ENCODE measurements at places on chromosomes 7 and 10.
A peak's percentile ranks its signal among the peaks of the same experiment; 100 is the strongest.

DNA sequence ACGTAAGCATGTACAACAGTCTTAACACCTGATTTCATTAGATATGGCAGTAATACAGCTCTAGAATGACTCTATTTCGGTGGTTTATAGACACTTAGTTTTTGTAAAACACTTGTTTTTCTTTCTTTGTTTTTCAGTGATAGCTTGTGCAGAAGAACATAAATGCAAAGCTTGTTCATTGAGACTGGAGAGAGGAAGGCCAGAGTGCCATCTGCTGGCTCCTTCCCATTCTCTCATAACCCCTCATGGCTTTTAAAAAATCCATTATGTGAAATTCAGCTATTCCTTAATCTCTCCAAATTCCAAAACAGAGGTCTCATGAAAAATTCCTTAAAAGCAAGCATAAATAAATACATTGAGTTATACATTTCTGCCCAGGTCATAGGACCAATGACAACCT, 76.3 kb downstream of the CACNB2 start:
- DNase-seq: no peak

GRCh38 chr7:135911099-135911498, 66.1 kb downstream of the MTPN start:
- no peak for DNase-seq

DNA sequence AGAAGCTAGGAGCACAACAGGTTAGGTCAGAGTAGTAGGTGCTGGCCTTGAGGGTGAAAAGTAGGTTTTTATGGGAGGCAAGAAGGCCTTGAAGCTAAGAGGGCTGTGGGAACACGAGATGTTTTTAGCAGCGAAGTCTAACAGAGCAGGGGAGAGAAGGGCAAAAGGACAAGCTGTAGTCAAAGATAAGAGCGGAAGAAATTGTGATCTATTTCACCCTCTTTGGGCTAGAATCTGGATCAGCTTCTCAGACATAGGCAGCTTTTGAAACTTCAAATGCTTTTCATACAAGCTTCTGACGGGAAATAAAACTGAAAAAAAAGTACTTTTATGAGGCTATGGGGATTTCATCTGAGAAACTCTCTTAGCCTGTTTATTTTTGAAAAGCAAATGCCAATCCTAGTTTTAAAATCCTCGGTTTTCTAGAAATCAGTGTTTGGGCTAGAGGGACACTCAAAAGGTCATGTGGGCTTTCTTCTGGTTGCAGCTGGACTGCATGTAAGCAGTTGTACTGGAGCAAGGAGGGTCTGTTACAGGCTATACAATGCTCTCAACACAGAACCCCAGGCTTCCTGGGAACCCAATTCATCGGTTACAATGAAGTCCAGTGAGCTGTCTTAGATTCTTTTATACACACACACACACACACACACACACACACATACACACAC, 83.6 kb downstream of the RNF216 start:
- no peak for DNase-seq

GRCh38 chr7:158050978-158051651, 536.5 kb downstream of the PTPRN2 start:
- DNase-seq: no peak

DNA sequence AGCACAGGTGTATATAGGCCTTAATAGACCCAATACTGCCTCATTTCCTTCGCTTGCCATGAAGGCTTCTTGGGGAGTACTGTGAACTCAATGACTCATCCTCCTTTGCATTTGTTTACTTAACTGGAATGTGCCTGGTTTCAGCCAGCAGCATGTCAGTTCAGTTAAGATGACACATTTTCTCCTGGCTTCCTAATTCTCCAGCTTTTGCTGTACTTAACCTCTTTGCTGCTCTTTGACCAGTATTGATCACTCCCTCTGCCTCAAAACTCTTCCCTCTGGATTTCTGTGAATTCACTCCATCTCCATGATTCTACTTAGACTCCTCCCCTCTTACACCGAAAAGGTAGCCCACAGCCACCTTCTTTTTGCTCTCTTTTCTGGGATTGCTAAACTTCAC, 135.7 kb downstream of the MAGI2 start:
- DNase-seq: no peak

GRCh38 chr7:44333911-44334733, 8.7 kb upstream of the CAMK2B start:
- no peak for DNase-seq

DNA sequence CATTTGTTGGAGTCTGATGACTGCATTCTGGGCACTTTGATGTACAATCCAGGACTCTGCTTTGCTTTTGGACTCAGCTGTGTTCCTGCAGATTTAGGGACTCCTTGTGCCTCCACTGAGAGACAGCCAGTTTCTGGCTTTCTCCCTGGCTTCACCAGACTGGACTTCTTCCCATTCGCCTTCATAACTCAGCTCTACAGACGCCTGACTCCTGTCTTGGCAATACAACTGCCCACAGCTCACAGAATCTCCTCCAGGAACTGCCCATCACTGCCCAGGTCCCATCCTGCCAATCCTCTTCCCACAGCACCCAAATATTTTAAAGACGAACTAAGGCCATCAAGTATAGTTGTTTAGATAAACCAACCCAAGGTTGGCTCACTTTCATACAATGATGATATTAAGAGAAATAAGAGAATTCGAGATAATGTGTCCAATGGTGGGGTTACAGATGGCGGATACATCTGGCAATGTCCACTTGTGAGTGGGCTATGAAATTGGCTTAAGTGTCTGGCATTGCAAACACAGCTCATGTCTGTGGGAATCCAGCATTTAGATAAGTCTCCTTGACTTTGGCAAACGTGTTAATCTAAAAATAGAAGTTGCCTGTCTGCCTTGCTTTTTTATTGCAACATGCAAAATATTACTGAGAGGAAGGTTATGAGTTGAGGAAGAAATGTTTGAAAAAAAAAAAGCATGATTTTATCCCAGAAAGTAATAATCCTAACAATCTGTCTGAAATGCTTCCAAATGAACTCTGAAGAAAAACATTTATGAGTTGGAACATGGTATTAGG, 95.1 kb downstream of the ITGA8 start:
- no peak for DNase-seq

DNA sequence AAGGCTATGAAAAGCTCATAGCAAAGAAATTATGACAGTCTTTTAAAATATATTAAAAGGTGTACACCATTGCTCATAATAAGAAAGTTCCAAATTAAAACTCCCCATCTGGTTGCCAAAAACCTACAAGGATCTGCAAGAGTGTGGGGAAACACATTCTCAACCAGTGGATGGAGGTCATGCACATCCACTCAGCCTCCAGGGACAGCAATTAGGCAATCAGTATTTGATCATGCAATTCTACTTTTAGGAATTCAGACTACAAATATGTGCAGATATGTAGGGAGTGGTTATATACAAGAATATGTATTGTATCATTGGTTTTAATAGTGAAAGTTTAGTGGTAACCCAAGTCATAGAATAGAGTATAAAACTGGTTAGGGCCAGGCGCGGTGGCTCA, 157.8 kb downstream of the FGFR2 start:
- DNase-seq: no peak

DNA sequence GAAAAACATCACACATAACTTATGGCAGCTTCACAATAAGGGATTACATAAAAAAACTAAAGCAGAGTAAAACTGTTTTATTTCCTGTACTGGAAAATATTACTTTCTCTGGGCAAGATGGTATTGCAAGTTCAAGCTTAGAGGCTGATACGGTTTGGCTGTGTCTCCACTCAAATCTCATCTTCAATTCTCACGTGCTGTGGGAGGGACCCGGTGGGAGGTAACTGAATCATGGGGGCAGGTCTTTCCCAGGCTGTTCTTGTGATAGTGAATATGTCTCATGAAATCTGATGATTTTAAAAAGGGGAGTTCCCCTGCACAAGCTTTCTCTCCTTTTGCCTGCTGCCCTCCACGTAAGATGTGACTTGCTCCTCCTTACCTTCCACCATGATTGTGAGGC, 5.1 kb upstream of the LRRC27 start:
- no peak for DNase-seq

DNA sequence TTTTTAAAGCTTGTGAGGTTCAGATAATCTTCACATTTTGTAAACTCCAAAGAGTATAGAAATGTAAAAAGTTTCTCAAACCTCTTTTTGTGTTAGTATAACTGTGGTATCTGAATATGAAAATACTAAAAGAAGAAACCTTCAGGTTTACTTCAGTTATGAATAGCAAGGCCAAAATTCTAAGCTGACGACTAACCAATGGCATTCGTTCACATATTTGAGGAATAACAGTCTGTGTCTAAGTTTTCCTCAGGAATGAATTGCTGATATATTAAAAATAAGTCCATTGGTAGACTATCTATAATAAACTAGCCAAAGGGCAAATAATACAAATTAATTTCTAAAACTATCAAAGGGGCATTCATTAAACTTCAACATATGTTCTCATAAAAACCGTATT, 206.0 kb downstream of the CXCL12 start:
- no peak for DNase-seq

- no peak for DNase-seq
These were observed 293.6 kb downstream of the ARHGAP12 start for GRCh38 chr10:31635009-31635408.

- DNase-seq: no peak
These were observed 121.2 kb upstream of the NPVF start for GRCh38 chr7:25349283-25350017.

GRCh38 chr10:101089520-101090299, 27.9 kb downstream of the KAZALD1 start:
- no peak for DNase-seq

DNA sequence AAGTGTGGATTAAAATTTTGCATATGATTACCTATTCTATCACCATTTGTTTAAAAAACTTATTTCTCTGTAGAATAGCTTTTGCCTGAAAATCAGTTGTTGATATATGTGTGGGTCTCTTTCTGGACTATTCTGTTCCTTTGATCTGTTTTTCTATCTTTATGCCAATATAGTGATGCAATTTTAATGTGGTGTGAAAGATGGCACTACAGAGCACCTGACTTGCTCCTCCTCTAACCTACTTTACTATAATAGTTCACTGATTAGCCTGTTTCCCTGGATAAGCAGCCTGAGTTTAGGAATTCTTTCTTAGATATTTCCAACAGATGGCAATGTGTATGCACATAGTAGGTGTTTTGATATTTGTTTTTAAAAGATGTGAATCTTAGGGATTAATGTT, 294.5 kb downstream of the AUTS2 start:
- DNase-seq: no peak

DNA sequence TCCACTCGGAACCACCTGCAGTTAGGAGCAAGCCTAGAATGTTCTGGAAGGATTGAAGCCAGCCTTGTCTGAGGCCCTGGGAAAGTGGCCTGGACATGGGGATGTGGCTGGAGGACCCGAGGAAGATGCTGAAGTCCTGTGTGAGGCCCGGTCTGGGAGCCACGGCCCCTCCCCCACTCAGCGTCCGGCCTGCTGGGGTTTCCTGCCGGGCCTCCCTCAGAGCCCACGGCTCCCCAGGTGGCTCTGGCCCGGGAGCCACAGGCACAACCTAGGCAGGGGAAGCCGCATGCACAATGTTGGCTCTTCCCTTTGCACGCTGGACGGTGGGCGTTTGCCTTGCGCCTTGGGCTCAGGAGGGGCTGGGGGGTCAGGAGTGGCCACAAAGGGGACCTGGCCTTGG, 39.0 kb downstream of the UNCX start:
- no peak for DNase-seq

DNA sequence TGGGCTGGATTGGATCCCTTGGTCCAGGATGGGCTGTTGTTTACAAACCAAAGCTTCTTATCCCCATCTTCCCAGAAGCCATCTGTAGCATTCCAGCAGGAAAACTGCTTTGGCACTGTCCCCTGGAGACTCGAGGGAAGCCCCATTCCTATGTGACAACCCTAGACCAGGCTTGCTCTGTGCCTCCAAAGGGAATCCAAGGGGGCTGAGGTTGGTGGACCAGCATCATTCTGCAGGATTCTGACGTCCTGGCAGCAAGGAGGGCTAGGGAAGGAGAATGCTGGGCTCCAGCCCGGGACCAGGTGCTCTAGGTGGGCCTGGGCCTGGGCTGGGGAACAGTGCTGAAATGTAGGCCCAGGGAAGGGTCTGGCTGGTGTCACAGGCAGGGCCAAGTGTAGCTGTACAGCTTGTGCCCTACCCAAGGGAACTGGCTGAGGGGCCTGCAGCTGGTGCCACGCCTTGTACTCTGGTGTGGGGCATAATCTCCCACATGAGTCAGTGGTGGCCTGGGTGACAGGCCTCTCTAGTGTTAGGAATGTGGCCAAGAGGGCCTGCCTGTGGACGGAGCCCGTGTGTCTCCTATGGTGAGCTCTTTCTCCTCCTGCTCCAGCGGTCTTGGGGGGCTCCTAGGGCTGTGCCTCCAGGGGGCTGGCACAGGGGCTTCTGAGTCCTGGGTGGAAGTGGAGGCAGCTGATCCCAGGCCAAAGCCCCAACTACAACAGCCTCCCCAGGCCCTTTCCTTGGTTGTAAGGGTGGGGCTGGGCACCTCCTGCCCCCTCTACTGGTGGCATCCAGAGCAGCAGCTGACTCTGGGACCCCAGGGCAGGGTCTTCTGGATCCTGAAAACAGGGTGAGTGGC, 25.2 kb downstream of the TRIM8 start:
- no peak for DNase-seq

- no peak for DNase-seq
These were observed 38.3 kb downstream of the WBP1L start for GRCh38 chr10:102781921-102782557.

DNA sequence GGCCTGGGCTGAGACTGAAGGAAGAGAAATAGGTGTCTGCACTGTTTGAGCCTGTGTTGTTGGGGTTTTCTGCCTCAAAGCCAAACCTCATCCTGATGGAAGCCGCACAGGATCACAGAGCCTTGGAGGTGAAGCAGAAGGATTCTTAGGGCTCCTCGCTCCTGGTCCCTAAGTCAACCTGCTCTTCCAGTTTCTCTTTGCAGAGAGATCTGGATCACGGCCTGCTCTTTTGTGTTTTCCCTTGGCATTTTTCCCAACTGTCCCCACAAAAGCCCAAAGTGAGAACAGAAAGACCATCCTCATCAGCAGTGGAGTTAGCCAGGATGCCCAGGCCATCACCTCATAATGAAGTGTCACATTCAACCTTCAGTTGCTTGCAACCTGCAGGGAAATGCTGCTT, 20.3 kb upstream of the PPIA start:
- no peak for DNase-seq

- DNase-seq: no peak
These were observed 2.0 kb upstream of the ASB13 start for GRCh38 chr10:5668429-5668828.

- DNase-seq: no peak
These were observed 25.5 kb upstream of the AMZ1 start for GRCh38 chr7:2662273-2663120.

GRCh38 chr10:74213571-74214162, 62.6 kb downstream of the ADK start:
- peak; percentile 32 for DNase-seq

GRCh38 chr7:151889406-151890354, 12.8 kb upstream of the PRKAG2 start:
- no peak for DNase-seq

- no peak for DNase-seq
These were observed 64.8 kb upstream of the LOXL4 start for GRCh38 chr10:98332623-98333269.

All from central memory CD4-positive, alpha-beta T cell (primary cell).